ENCODE measurements at places on chromosomes 13 and 19.

GRCh38 chr13:102555914-102556553 is 40.8 kb upstream of the TPP2 start:
- no peak overlapping the region for H3K27ac ChIP-seq
- no peaks in the 10 kb centered on the region for H3K4me1 ChIP-seq
- DNase-seq, result peak; percentile 56
- no peak overlapping the region for H3K4me3 ChIP-seq
- peaks cover 30% of the 10 kb centered on the region for H3K27me3 ChIP-seq

DNA sequence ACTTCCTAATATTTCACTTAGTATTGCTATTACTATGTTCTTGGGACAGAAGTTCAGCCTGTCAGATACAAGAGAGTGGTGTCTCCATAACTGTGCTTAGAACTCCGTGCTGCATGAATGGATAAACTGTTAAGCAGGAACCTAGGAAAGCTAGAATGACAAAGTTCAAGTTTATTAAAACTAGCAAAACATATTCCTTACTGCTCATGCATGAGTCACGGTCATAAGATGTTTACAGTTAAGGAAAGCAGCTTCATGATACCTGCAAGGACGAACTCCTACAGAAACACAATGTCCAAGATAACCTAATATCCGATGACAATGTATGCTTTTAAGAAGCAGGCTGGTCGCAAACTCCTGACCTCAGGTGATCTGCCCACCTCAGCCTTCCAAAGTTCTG is 6.0 kb upstream of the ZNF765 start:
- H3K4me1 ChIP-seq, result peaks cover 19% of the 10 kb centered on the region
- peak overlapping the region; percentile 52 for H3K27ac ChIP-seq
- no peak overlapping the region for H3K4me3 ChIP-seq
- peak; percentile 68 for DNase-seq
- H3K27me3 ChIP-seq, result no peaks in the 10 kb centered on the region

GRCh38 chr19:40726279-40726678 is 9.4 kb downstream of the ITPKC start:
- no peak overlapping the region for H3K27ac ChIP-seq
- no peak overlapping the region for H3K4me3 ChIP-seq
- H3K27me3 ChIP-seq, result no peaks in the 10 kb centered on the region
- peaks cover 22% of the 10 kb centered on the region for H3K36me3 ChIP-seq
- peak; percentile 17 for DNase-seq

- no peaks in the 10 kb centered on the region for H3K36me3 ChIP-seq
- peaks cover 78% of the 10 kb centered on the region for H3K27me3 ChIP-seq
- no peak overlapping the region for H3K27ac ChIP-seq
- no peak for DNase-seq
- no peak overlapping the region for H3K4me3 ChIP-seq
Measured at GRCh38 chr13:31111136-31111535, 50.6 kb downstream of the HSPH1 start.

DNA sequence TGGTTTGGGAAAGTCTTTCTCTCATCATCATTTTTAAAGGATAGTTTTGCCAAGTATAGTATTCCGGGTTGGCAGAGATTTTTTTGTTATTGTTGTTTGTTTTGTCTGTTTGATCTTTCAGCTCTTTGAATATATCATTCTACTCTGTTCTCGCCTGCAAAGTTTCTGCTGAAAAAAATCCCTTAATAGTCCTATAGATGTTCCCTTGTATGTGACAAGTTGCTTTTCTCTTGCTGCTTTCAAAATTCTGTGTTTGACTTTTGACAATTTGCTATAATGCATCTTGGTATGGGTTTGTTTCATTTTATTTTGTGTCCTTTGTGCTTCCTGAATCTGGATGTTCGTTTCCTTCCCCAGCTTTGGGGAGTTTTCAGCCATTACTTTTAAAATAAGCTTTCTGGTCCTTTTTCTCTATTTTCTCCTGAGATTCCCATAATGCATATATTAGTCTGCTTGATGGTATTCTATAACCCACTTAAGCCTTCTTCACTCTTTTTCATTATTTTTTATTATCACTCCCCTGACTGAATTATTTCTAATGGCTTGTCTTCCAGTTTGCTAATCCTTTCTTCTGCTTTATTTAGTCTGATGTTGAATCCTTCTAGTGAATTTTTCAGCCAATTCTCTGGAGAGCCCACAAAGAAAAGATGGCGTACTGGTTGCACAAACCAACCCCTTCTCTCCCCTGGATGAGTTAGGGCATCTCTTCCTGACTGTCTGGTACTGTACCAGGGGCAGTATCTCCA is 14.6 kb downstream of the ZNF569 start:
- no peak overlapping the region for H3K4me3 ChIP-seq
- H3K27ac ChIP-seq, result no peak overlapping the region
- no peak for DNase-seq

- no peak overlapping the region for H3K27ac ChIP-seq
- H3K36me3 ChIP-seq, result no peaks in the 10 kb centered on the region
- DNase-seq, result no peak
- H3K4me3 ChIP-seq, result no peak overlapping the region
- H3K27me3 ChIP-seq, result no peaks in the 10 kb centered on the region
Measured at GRCh38 chr13:72198042-72198441, 331.0 kb upstream of the DACH1 start.

GRCh38 chr19:6519289-6519688 is 11.5 kb upstream of the TNFSF9 start:
- H3K4me1 ChIP-seq, result peaks cover 15% of the 10 kb centered on the region
- peak; percentile 96 for DNase-seq
- H3K27me3 ChIP-seq, result no peaks in the 10 kb centered on the region
- no peak overlapping the region for H3K27ac ChIP-seq
- H3K4me3 ChIP-seq, result no peak overlapping the region

GRCh38 chr19:802498-803098 is 5.3 kb downstream of the PTBP1 start:
- H3K27me3 ChIP-seq, result no peaks in the 10 kb centered on the region
- H3K36me3 ChIP-seq, result peaks cover 83% of the 10 kb centered on the region
- DNase-seq, result no peak
- H3K27ac ChIP-seq, result no peak overlapping the region

GRCh38 chr13:50344717-50345116 is 329.5 kb downstream of the KCNRG start:
- DNase-seq, result no peak
- no peaks in the 10 kb centered on the region for H3K4me1 ChIP-seq
- H3K36me3 ChIP-seq, result no peaks in the 10 kb centered on the region
- H3K4me3 ChIP-seq, result no peak overlapping the region
- H3K27me3 ChIP-seq, result no peaks in the 10 kb centered on the region

DNA sequence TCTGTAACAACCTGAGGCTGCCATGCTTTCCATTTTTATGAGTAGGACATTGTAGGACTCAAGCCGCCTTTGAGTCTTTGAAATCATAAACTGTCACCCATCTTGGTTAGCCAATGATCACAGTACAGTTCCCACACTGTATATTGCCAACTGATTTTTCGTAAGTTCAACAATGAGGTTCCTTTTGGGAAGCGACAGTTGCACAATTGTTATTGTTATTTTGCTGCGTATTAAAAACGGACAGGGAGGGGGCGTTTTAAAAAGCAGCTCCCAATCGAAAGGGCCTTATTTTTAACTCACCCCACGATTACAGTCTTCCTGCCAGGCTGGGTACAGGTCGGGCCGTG is 601 bp downstream of the SLC46A3 start:
- peaks cover 32% of the 10 kb centered on the region for H3K4me1 ChIP-seq
- peak overlapping the region; percentile 46 for H3K27ac ChIP-seq
- peak overlapping the region; percentile 71 for H3K4me3 ChIP-seq
